ENCODE measurements at places on chromosomes 6 and 20. TPM values are rescaled to one million over a fixed set of nuclear protein-coding genes. Genes with fewer than 3 reads are reported as not detected.

Gene MRAP2
- 4.9 TPM for total RNA-seq

Gene LHFPL5
- not detected for total RNA-seq

Gene SLC35D3
- not detected for total RNA-seq

Gene UBE2C
- 17.6 TPM for total RNA-seq

Gene HCK
- total RNA-seq, result not detected

Gene SIRPB2
- total RNA-seq, result not detected

Gene TSPO2
- total RNA-seq, result not detected

Gene ABRACL
- 31.6 TPM for total RNA-seq

Gene CST5
- total RNA-seq, result not detected

Gene AGPAT4
- total RNA-seq, result 10.9 TPM

Gene TFEB
- total RNA-seq, result 3.0 TPM

Gene HECA
- total RNA-seq, result 19.7 TPM

Gene VGLL2
- total RNA-seq, result not detected

Gene TTBK1
- under 0.01 TPM for total RNA-seq

Gene GRM1
- not detected for total RNA-seq

All from uterine smooth muscle cell (primary cell).